ENCODE measurements at places on chromosomes 2 and 18. TPM values are rescaled to one million over a fixed set of nuclear protein-coding genes. Genes with fewer than 3 reads are reported as not detected.
A peak's percentile ranks its signal among the peaks of the same experiment; 100 is the strongest.

DNA sequence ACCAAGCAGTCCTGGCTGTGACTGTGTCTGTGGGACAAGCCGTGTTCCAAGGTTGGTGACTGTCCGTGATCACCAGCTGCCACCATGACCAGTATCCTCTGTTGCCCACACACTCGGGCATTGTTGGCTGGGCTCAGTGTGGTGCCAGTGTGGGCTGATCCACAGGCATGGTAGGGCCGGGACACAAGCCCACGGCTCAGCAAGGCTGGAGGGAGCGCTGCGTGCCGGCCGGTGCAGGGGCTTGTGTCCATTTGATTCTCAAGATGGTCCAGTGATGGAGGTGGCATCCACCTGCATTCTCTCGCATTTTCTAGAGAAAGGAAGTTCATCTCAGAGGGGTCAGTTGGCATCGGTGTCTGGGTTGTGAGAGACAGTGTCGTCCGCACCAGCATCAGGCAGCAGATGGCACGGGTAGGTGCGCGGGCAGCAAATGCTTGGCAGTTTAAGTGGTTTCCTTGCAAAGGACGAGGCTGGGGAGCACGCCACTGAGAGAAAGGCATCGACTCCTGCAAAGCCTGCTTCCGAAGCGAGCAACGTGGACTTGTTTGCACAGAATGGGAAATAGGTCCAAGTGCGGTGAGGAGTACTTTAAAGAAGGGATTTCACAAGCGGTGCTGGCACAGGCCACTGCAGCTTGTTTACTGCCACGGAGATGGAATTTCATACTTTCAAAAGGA, 20.9 kb downstream of the TWIST2 start:
- DNase-seq = peak; percentile 64

DNA sequence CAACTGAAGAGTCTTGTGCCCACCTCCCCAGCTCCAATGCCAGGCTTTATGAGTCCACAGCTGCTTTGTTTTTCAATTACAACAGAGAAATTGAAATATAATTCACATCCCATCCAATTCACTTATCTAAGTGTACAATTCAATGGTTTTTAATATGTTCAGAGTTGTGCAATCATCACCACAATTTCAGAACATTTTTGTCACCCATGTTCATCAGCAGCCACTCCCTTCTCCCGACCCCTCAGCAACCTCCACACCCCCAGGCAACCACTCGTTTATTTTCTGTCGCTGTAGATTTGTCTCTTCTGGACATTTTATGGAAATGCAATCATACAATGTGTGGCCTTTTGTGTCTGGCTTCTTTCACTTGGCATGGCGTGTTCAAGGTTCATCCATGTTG, 23.3 kb downstream of the INHBB start:
- DNase-seq = no peak

GRCh38 chr2:201465524-201465971, 14.0 kb downstream of the STRADB start:
- DNase-seq = peak; percentile 28

- DNase-seq = no peak
Observed at GRCh38 chr18:62919109-62919838, 203.9 kb downstream of the PHLPP1 start.

- peak; percentile 59 for DNase-seq
Observed at GRCh38 chr18:44744161-44745121, 63.8 kb downstream of the SETBP1 start.

- DNase-seq = no peak
Observed at GRCh38 chr18:8554354-8554753, 54.9 kb upstream of the RAB12 start.

GRCh38 chr2:26630669-26631360, 10.4 kb downstream of the CIB4 start:
- no peak for DNase-seq

The TMEM247 gene
- total RNA-seq = not detected

The ARHGAP15 gene
- not detected for total RNA-seq

DNA sequence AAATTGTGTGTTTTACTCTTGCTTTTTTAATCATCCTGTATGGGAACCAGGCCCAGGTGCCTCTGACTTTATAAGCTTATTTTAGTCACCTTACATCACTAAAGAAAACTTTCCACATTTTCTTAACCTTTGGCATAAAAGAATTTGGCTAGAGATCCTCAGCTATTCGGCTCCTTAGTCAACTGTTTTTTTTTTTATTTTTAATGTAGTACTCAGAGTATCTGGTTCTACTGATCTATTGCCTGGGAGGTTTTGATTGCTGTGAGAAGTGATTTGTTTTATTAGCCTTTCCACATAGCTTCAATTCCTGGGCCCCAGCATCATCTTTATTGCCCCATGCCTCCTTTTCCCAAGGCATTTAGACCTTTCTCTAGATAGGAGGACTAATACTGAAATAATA, 121.0 kb downstream of the MYO1B start:
- no peak for DNase-seq

The SLC8A1 gene
- total RNA-seq = 199 TPM

- no peak for DNase-seq
Observed at GRCh38 chr2:12538138-12538694, 178.5 kb upstream of the TRIB2 start.

The TMEM163 gene
- not detected for total RNA-seq

The CD302 gene
- total RNA-seq = not detected

- no peak for DNase-seq
Observed at GRCh38 chr2:136130511-136130910, 12.6 kb upstream of the CXCR4 start.

- DNase-seq = no peak
Observed at GRCh38 chr18:44474591-44474990, 206.1 kb upstream of the SETBP1 start.

The DYNAP gene
- total RNA-seq = not detected

- no peak for DNase-seq
Observed at GRCh38 chr2:217163987-217164386, 304.1 kb upstream of the TNP1 start.

DNA sequence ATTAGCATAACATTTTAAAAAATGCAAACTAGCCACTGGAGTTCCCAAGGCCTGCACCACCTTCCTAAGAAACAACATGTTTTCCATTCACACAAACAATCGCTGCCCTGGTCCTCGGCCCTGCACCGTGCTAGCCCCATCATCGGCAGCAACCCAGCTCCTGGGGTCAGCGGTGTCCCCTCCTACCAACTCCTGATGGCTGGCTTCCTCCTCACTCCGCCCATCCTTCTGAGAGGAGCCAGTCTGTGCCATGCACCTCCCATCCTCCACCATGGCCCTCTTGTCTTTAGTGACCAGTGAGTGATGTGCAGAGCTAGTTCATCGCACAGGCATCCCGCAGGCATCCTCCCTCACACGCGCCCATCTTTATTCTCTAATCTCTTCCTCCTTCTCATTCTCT, 81.9 kb downstream of the LONRF2 start:
- DNase-seq = no peak

DNA sequence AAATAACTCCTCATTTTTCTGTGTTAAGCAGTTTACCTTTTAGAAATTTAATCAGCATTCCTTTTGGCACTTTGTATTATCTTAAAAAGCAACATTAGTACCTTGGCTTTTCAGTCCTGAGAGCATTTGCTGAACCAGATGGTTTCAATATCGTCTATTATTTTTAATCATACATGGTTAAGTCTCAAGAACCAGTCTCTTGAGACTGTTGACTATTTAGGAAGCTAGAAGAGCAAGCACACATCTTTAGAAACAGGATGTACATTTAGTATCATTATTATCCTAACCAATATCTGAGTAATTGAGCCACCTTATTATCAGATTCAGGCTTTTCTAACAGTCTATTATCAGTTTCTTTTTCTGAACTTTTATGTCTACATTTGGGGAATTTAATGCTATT, 28.2 kb upstream of the ZEB2 start:
- DNase-seq = no peak

DNA sequence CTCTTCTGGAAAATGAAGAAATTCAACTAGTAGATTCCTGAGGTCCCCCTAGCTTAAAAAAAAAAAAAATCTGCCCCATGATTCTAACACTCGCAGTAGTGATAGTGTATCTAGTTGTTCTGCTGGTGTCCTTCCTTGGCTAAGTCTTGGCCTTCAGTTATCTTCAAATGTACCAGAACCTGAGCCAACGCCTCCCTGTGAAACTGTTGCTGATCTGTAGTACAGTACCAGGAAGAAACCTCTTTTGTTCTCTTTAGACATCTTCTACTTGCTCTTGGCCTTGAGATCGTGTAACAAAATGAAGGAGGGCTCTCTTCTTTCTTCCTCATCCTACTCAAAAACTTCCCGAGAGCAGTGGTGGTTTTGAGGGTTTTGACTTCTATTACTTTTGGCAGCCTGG, 31.0 kb downstream of the PLEK start:
- DNase-seq = no peak

- DNase-seq = no peak
Observed at GRCh38 chr2:175187378-175187777, 5.9 kb upstream of the ATP5MC3 start.

The FEV gene
- not detected for total RNA-seq

The PIEZO2 gene
- not detected for total RNA-seq

- peak; percentile 36 for DNase-seq
Observed at GRCh38 chr2:65057054-65057375, 799 bp downstream of the CEP68 start.

DNA sequence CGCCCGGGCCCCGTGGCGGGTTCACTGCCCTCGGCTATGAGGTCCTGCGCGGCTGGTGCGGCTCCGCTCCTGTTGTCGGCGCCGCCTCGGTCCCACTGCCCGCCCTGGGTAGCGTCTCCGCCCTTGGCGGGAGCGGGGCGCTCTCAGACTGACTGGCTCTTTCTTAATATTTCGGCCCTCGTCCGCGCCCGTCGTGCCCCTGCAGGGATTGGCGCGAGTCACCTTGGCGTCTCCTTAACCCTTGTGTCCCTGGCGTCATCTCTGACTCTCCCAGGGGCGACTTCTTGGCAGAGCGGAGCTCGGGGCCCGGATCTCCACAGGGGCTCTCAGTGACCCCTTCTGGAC, 1.3 kb downstream of the PTMA start:
- peak; percentile 52 for DNase-seq

DNA sequence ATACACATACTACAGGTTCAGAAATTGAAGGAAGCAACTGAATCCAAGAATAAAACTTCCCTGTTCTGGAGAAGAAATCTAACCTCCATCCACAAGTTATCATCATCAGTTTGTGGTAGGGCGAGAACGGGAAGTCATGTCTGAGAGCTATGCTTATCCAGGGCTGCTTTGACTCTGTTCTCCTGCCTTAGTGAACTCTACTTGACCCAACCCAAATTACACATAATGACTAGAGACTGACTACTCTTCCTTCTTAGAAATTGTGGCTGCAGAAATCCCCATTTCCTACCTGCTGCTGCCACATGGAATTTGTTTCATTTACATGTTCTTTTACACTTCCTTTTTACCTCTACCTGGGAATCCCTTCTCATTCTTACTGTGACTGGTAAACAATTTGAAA, 1102.6 kb upstream of the PIK3C3 start:
- DNase-seq = no peak

Data from G401 (cell line).